ENCODE measurements at places on chromosomes 12 and 14. TPM values are rescaled to one million over a fixed set of nuclear protein-coding genes. Genes with fewer than 3 reads are reported as not detected.

DNA sequence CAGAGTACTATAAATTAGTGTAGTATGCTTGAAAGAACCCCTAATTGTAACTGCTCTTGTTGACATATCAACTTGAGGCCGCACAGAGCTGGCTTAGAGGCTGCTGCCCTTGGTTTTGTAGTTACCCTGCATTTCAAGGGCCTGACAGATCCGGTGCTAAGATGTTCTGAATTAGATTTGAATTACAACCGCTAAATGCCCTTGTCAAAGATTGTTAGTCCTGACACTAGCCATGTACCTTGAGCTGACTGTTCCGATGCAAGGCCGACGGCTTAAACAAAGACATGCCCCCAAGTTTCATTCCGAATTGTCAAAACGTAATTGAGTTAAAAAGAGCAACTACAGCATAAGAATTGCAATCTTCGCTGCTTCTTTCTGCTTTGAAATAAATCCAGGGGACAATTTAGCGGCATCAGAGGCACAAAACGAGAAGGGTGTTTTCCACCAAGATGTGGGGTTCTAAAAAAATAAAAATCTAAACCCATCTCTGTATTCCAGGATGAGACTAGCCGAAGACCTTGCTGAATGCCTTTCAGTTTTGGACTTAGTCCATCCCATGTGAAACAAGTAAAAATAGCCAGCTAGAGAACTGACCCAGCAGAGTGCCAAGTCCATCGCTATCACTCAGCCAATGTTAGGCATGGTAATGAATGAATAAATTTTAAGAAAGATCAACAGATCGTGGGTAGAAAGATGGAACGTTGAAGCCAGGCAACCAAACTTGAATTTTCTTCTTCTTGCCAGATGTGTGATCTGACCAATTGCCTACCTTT is 148.7 kb downstream of the DICER1 start:
- DNase-seq = no peak

DNA sequence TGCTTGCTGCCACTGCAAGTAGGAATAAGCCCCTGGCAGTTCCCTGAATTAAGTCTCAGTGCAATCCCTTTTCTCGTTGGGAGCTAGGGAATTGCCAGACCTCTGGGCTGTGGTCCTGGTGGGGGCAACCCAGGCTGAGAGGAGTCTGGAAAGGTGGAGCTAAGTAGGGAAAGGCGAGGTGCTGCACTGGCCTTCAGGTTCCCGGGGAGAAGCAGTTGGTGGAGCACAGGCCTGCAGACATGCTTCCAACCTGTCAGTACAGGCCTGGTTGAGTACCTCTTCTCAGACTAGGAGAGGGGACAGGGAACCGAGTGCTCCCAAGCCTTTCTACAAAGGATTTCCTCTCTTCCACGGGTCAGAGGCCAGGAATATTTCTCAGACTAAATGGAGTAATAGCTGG is 1.5 kb downstream of the NRIP2 start:
- DNase-seq = no peak

GRCh38 chr14:21496453-21496852 is 14.7 kb downstream of the METTL3 start:
- DNase-seq = no peak

- peak; percentile 59 for DNase-seq
Observed at GRCh38 chr14:91996948-91997371, 42.9 kb downstream of the TRIP11 start.

DNA sequence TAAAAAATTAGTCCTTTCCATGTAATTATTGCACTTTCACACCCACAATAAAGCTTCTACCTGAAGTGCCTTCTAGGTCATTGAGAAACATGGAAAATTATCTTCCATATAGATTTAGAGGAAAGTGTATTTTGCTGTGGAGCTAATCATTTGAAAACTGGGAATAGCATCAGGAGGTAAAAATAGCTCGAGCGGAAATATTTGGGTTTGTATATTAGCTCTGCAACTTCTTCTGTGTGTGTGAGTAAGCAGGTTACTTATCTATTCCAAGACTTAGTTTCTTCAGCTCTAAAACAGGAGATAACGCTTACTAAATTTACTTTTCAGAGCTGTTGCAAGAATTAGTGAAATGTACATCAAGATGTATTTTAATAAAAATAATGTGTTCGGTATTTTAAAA is 95.0 kb upstream of the MON2 start:
- no peak for DNase-seq

GRCh38 chr14:71855399-71856036 is 76.7 kb upstream of the RGS6 start:
- peak; percentile 20 for DNase-seq

NYNRIN gene
- polyA plus RNA-seq = 54.6 TPM

PIP4P1 gene
- 37.0 TPM for polyA plus RNA-seq

TEX52 gene
- polyA plus RNA-seq = 3.1 TPM

CLEC1B gene
- polyA plus RNA-seq = 0.43 TPM

Measured in left kidney (tissue), 8 donors.